Esophagus squamous epithelium (tissue), 5 donors: ENCODE measurements at places on chromosomes 6 and 20.

DNA sequence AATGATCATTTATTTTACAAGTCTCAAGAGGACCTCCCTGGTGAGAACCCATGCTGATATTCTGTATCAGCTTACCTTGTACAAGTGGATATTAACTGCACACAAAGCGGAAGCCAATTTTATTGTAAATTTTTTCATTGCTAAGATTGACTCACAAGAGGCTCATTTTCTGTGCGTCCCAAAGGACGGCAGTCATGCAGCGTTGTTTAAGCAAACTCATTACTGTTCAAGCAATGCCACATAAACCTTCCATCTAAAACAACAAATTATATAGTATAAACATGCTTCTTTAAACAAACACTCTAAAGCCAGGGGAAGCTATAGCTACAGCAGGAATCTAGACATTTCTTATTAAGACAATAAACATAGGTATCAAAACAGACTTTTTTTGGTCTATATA is 575.3 kb downstream of the FRK start:
- DNase-seq = no peak

GRCh38 chr6:42320762-42321161 is 103.1 kb upstream of the MRPS10 start:
- no peak for DNase-seq

GRCh38 chr6:166003569-166003968 is 164.1 kb downstream of the TBXT start:
- DNase-seq = no peak

DNA sequence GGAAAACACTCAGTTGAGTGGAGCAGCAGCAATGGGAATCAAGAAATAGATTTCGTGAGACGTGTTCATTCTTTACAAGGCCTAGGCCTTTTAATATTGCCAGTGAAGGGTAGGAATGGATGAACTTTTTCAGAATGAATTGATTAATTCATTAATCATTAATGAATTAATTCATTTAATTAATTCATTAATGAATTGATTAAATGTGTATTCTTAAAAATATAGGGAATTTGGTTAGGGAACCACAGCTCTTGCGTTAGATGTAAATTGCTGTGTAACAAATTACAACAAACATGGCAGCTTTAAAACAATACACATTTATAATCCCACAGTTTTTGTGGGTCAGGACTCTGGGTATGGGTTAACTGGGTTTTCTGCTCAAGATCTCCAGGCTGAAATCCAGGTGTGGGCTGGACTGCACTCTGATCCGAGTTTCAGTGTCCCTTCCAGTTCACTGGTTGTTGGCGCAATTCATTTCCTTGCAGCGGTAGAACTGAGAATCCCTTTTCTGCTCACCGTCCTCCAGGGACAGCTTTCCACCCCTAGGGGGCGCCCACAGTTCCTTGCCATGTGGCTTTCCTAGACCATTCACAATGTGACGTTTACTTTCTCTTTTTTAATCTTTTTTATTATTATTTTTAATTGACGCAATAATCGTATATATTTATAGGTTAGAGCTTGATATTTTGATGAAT is 32.8 kb upstream of the BCAS1 start:
- DNase-seq = no peak

GRCh38 chr20:25224941-25225340 is 22.9 kb upstream of the PYGB start:
- no peak for DNase-seq

GRCh38 chr6:99369533-99369932 is 20.1 kb upstream of the FAXC start:
- DNase-seq = no peak

- DNase-seq = no peak
These were observed 950.3 kb downstream of the TFAP2A start for GRCh38 chr6:9464583-9464982.

- no peak for DNase-seq
These were observed 50.2 kb downstream of the CEP162 start for GRCh38 chr6:84177241-84177640.

DNA sequence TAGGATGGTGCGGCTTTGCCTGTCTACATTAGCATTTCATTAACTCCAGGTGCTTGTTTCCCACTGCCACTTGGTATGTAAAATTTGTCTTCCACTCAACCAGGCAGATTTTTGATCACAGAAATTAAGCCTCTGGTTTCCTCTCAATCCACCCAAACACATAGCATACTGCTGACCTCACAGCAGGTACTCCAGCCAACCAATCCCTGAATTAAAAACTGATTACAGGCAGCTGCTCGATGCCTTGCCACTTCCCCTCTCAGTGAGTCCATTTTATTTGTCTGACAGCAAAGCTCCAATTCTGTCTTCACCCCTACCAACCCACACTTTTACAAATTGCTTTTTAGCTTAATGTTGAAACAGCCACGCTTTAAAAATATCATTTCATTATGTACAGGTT is 95.2 kb downstream of the PLCB1 start:
- no peak for DNase-seq

GRCh38 chr6:106128981-106129781 is 43.0 kb downstream of the PRDM1 start:
- DNase-seq = no peak

GRCh38 chr6:99467509-99468106 is 42.5 kb upstream of the PNISR start:
- DNase-seq = no peak

DNA sequence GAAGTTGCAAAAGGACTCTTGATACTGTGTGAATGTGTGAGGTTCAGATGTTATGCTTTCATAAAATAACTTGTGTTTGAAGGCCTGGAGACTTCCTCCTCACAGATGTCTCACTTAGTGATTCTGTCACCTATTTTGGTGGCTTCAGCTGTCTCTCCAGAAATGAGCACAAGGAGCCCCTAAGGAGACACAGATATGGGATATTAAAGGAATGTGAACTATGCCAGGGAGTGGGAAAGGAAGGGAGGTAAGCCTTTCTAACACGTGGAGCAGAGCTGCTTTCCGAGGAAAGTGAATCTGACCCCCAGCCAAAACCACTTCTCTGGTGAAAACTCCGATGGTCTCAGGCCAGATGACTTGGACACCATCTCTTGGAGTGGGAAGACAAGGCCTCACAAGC is 10.5 kb upstream of the FOXO3 start:
- DNase-seq = no peak

GRCh38 chr6:106546691-106547414 is 82.4 kb downstream of the RTN4IP1 start:
- no peak for DNase-seq

DNA sequence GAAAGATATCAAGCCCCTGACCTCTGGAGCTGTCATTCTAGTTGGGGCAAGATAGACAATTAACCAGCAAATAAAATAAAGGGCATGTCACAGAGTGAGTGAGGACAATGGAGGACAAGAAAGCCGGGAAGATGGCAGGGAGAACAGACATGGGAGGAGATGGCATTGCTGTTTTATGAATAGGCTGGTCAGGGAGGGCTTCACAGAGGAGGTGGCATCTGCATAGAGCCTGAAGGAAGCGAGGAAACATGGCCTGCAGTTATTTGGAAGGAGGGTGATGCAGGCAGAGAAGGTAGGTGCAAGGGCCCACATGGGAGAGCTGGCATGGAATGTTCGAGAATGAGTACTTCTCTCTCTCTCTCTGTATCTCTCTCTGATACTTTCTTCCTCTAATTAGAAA is 63.7 kb downstream of the EFCAB8 start:
- no peak for DNase-seq

- no peak for DNase-seq
These were observed 19.9 kb downstream of the EZR start for GRCh38 chr6:158799051-158799792.

DNA sequence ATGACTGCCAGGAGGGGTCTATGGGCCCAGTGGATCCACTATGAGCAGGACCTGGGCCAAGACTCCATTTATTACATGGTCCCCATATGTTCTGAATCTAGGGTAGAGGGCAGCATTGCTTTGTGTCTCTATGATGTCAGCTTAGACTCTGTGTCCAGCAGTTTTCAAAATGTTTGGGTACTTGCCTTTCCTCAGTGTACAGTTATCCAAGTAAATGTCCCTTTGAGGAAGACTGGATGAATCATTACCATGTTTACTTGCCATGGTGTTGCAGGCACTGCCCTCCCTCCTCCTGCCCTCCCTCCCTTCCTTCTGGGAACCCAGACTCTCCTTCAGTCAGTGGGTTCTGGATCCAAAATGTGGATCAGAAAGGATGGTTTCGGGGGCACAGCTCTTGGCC is 108.6 kb downstream of the NRN1 start:
- DNase-seq = no peak

- DNase-seq = no peak
These were observed 276.0 kb upstream of the SGK1 start for GRCh38 chr6:134593887-134594286.

GRCh38 chr20:50434653-50435396 is 75.4 kb upstream of the PTPN1 start:
- DNase-seq = no peak
